ENCODE measurements at places on chromosomes 5 and 9. TPM values are rescaled to one million over a fixed set of nuclear protein-coding genes. Genes with fewer than 3 reads are reported as not detected.

DBH gene
- total RNA-seq, result not detected

DNA sequence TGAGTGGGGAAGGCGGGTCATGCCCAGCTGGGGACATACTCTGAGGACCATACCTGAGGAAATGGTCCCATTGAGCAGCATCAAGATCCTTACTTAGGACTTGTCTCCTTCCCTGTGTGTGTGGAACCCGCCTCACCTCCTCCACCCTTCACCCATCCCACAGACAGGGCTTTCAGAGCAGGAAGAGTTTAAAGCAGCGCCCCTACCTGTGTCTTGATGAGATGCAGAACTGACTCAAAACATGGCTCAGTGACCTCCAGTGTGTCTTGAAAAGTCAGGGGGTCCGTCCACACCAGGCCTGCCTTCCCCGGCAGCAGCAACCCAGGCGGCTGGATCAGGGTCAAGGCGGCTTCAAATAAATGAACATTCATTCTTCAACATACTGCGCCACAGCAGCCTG is 38.4 kb downstream of the PLAC8L1 start:
- no peak for DNase-seq
- H3K4me1 ChIP-seq, result no peaks in the 10 kb centered on the region
- peaks cover 5% of the 10 kb centered on the region for H3K36me3 ChIP-seq
- no peak overlapping the region for H3K27ac ChIP-seq
- H3K4me3 ChIP-seq, result no peak overlapping the region

GRCh38 chr9:72188232-72188631 is 39.0 kb downstream of the GDA start:
- no peak overlapping the region for H3K27ac ChIP-seq
- H3K4me1 ChIP-seq, result no peaks in the 10 kb centered on the region
- H3K4me3 ChIP-seq, result no peak overlapping the region

DNA sequence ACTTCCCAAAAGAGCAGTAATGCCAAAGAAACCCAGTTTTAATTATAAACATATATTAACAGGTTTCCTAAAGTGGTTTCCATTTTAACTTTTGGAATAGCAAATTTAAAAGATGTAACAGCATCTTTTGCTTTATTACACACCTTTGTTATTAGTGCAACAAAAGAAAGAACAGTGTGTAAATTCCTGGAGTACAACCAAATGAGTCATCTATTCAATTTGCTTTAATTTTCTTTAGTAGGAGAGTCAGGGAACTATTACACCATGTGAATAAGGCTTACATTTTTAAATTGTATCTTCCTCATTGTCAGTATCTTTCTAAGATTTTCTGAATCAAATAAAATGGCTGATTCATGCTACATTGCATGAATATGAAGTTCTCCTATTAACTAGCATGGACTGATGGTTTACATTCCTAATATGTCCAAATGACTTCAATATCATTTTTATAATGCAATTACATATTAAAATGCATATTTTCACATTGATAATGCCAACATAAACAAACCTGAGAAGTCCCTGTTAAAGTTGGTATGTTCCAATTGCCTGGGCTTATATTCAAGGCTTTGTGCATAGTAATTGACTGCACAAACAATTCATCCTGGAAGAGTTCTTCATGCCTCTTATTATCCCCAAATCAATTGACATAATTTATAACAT is 22.5 kb downstream of the EDIL3 start:
- H3K36me3 ChIP-seq, result no peaks in the 10 kb centered on the region
- H3K27me3 ChIP-seq, result no peaks in the 10 kb centered on the region
- no peaks in the 10 kb centered on the region for H3K4me1 ChIP-seq
- H3K4me3 ChIP-seq, result no peak overlapping the region
- no peak for DNase-seq

- no peaks in the 10 kb centered on the region for H3K27me3 ChIP-seq
- H3K4me3 ChIP-seq, result no peak overlapping the region
- DNase-seq, result no peak
- H3K36me3 ChIP-seq, result no peaks in the 10 kb centered on the region
- no peak overlapping the region for H3K27ac ChIP-seq
Measured at GRCh38 chr5:174559141-174559540, 165.2 kb upstream of the MSX2 start.
